ENCODE measurements at places on chromosomes 12 and 14.

GRCh38 chr12:120759591-120760348, 34.1 kb downstream of the ACADS start:
- DNase-seq: no peak

- DNase-seq: peak; percentile 69
These were observed 101.2 kb downstream of the EEA1 start for GRCh38 chr12:92827836-92828431.

- no peak for DNase-seq
These were observed 159.2 kb downstream of the PAH start for GRCh38 chr12:102757882-102758226.

GRCh38 chr14:35959835-35960234, 133.7 kb downstream of the BRMS1L start:
- no peak for DNase-seq

- DNase-seq: no peak
These were observed 38.6 kb upstream of the METAP2 start for GRCh38 chr12:95435355-95435754.

DNA sequence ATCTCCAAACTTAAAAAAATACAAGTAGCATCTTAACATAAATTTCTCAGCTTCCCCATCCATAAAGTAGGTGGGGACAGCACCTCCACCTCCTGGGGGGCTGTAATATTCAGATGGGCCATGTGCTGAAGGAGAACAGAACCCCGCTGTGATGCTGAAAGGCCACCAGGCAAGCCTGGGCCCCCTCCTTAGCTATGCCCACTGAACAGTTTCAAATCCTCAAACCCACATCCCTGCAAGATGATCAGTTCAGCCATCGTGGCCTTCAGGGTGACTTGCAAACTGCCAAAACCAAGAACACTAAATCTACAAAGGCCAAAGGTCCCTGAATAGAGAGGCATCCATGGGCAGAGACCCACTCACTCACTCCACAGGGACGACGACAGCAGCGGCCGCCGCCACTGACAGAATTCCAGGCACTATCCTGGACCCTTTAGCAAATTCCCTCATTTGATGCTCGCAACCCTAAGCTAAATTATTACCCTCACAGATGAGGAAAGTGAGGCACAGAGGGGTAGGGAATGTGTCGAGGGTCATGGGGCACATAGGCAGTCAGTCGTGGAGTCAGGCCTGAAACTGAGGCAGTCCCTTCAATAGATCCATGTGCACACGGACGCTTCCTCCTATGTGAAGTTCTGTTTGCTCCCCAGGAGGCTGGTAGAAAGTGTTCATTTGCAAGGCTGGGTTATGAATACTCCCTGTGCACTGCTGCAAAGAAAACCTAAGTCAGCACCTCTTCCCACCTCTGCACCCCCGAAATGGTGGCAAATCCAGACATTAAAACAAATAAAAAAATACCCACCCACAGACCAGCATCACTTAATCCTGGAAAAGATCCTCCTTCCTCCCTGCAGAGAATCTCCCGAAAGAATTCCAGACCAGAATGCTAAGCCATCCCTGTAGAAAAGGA, 5.9 kb downstream of the ITPK1 start:
- no peak for DNase-seq

DNA sequence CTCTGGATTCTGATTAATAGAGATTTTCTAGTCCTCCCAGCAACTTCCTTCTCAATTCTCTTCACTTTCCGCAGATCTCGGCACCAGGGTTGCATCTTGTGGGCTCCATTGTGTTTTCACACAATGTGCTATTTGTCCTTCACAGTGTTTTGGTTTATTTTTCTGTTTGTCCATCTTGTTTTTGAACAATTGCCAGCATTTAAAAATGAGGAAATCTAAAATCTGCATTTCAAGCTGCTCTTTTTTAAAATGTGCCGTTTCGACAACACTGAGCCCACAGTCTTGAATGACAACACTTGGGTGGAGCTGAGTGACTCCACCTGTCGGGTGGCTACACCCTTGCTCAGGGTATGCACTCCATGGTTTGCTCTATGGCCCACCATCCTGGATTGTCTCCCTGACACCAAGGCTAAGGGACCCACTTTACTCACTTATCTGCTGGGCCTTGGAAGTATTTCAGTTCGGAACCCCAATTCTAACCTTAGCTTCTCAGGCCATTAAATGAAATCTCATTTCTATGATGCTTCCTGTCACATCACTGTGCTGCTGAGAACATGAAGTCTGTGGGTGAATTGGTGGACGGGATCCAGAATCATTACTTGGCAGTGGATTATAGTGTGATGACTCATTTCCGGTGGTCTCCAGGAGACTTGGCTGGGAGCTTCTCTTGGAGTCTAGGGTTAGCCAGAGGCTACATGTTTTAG, 3.4 kb upstream of the MYRFL start:
- peak; percentile 9 for DNase-seq

- no peak for DNase-seq
These were observed 367 bp upstream of the FRS2 start for GRCh38 chr12:69469854-69470188.

- DNase-seq: no peak
These were observed 236.3 kb downstream of the SLC25A21 start for GRCh38 chr14:36935976-36936678.

DNA sequence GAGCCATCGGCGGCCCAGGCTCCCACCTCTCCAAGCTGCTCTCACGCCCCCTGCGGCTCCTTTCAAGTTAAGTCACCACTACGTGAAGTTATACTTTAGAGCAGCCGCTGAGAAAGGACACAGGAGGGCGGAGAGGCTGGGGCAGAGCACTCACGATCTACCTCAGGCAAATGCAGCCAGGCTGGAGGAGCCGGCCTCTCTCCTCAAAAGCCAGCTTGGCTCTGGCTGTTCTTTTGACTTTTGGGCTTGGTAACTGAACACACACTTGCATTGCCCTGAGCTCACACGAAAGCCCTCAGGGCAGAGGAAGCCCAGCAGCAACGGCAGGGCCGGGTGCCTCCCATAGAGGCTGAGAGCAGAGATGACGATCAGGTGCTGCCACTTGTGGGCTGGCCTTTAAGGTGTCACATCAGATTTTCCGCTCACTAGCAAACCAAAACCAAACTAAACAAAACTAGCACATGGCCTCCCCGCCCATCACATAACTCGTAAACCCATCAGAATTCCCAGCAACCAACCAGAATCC, 75.2 kb downstream of the PITPNM2 start:
- DNase-seq: no peak

- no peak for DNase-seq
These were observed 418.2 kb downstream of the FLRT2 start for GRCh38 chr14:85948153-85948552.

- no peak for DNase-seq
These were observed 64.9 kb downstream of the FBXO34 start for GRCh38 chr14:55336162-55336561.

DNA sequence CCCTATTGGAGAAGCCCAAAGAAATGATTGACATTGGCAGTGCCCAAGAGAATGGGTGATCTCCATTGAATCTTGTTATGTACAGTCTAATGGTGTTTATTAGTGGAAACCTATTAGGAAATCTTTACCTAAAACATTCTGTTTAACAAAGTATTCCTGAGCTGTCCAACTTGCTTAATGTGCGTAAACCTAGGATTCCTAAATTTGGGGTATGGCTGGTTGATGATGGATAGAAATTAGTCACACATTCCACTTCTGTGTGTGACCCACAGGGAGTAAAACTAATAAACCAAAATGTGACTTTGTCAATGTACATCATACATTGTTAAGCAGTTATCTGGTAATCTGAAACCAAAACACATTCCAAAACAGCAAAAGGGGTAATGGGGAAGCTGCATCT, 761.3 kb downstream of the FSCB start:
- no peak for DNase-seq

- no peak for DNase-seq
These were observed 226.5 kb upstream of the SOX5 start for GRCh38 chr12:24175929-24176328.

DNA sequence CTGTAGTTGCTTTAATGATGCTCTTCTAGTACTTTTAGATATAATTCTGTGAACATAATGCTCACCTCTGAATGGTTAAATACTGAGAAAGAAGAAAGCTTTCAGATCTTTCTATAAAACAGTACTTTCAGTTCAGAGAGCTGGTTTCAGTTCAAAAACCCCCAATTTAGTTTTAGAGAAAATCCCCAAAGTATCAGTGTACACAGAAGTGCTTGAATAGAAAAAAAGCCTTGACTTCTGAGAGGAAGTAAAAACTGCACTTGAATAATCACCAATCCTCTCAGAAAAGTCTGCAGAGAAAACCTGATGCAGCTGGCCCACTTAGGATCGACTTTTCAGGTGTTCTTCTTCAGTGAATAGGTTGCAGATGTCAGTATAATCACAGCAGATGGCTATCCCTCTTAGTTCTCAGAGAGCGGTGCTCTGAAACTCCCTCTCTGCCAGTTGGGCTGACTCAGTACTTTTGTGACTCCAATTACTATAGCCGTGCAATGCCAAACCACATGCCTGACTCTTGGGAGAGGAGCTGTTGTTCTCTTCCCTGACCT, 616.3 kb downstream of the LRFN5 start:
- no peak for DNase-seq

DNA sequence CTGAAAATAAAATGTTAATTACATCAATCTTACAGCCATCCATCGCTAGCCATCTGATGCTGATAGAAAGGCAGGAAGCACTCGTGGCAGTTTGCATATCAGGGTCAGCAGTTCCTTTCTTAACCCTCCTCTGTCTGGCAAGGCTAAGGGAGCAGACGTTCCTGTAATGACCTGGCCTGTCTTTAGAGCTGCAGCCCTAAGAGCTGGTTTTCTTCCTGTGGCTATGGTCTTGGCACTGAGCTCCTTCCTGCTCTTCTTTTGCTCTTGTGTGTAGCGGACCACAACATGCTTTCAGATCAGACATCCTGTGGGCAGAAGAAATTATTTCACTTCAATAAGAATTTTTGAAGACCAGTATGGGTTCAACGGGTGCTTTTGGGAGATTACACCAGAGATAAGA, 170.4 kb downstream of the DAD1 start:
- DNase-seq: no peak

DNA sequence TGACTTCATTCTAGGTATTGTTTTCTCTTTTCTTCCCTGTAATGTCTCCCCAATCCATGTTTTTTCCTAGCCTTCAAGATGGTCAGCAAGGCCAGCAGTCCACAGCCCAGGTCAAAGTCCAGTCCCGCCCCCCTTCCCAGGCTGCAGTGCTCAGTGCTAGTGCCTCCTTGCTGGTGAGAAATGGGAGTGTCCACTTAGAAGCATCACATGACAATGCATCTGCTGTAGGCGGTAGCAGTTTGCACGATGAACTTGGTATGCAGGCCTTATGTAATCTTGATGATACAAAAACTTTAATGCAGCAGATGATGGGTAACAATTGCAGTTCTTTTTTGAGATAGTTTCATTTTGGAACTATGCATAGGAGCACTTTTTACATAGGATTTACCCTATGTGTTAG, 88.4 kb downstream of the PCNX1 start:
- no peak for DNase-seq

- no peak for DNase-seq
These were observed 157.1 kb upstream of the PZP start for GRCh38 chr12:9365296-9365695.
